Endothelial cell of umbilical vein (primary cell): ENCODE measurements at places on chromosomes 5 and 9.

- DNase-seq = peak; percentile 85
These were observed 60.1 kb downstream of the RGS3 start for GRCh38 chr9:113523421-113524141.

- no peak for DNase-seq
These were observed at the start of gene TMEM215 for GRCh38 chr9:32783168-32783891. Gene TMEM215, plus strand, starts transcription at chr9:32783540. Its CDS starts 644 bp downstream, at chr9:32784184.

- no peak for DNase-seq
These were observed 117.1 kb upstream of the WWC1 start for GRCh38 chr5:168174376-168174775.

DNA sequence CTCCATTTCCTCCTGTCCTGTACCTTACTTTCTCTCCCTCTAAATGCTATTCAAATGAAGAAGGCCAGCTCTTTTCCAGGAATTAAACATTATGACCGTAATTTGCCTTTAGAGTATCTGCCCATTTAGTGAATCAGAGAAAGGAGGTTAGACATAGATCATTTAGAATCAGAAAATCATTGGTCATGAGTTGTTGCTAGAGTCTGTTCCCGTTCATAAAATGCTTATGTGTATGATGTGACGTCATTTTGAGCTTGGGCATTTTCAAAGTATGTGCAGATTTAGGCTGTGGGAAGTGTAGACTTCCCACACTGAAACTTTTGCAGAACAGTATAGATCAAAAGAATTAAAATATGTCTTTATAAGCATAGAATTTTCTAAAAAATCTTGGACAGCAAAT, 163.0 kb downstream of the ALDH1A1 start:
- DNase-seq = no peak

- DNase-seq = no peak
These were observed 431.0 kb upstream of the CLINT1 start for GRCh38 chr5:158289967-158290366.

- DNase-seq = no peak
These were observed 206.7 kb downstream of the ARRDC3 start for GRCh38 chr5:91176288-91177016.

GRCh38 chr9:109742776-109743348, 37.1 kb upstream of the PALM2AKAP2 start:
- DNase-seq = no peak

DNA sequence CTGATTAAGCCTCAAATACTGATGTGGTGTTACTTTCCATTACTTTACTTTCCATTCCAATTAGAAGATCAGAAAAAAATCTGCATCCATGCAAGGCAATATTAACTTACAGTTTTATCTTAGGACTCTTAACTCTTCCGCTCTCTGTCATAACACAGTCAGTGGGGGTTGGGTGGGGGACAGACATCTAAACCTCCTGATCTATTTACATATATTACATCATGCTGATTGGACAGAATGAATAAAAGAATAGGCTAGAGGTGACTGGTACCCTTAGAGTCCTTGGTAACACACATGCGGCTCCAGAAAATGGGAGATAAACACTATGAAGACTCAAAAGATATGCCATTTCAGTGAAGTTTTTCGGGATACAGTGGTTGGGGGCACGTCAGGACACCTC, 27.6 kb downstream of the RAPGEF6 start:
- no peak for DNase-seq

DNA sequence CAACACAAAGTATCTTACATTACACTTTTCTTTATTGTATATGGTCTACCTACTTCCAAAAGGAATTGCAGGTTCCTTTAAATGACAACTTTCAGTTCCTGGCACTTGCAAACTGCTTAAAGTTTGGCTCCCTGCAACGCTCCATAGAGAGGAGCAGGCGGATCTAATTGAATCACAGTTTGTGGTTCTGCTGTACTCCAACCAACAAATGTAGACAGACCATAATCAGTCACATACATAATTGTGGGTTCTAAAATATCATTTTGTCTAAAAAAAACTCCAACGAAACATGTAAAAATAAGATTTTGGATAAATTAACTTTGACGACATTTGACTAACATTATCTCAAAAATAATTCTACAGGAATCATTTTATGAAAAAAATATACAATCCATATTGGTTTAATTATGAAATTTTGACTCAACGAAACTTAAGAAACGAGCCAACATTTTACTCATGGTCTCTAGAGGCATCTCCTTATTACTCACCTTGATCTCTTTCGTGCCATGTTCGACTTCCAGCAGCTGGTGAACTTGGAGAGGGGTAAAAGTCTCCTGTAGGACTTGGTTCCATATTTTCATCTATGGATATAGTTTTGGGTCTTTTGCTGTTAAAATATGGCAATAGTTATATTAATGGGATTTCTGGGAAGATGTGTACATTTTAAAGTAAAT, 167.6 kb downstream of the NFIB start:
- no peak for DNase-seq

DNA sequence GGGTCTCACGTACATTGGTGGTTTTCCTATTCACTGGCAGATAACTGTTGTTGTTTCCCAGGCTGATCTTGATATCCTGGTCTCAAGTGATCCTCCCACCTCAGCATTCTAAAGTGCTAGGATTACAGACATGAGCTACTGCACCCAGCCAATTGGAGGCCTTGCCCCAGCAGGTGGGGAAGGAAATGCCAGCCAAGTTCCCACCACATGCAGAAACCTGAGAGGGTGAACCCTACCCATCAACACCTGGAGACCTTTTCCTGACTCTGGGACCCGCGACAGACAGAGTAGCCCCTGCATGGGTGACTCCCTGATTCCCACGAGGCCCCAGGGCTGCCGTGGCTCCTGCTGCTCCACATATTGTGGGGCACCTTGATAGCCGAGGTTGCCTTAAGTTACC, 107.7 kb downstream of the GDA start:
- DNase-seq = no peak

DNA sequence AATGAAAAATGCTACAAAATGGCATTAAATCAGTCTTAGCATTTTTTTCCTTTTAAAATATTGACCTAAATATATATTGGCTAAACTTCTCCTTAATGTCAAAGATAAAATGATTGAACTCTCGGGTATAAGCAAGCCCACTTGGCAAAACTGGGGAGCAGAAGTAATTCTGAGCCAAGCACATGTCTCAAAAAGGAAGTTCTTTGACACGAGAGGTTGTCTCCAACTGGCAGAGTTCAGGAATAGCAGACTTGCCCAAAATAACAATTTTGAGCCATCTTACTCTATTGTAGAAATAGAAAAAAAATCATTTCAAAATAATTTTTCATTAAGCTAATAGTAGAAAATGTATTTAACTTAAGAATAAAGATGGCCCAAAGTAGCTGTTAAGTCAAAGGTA, 10.4 kb upstream of the MLLT3 start:
- DNase-seq = no peak

DNA sequence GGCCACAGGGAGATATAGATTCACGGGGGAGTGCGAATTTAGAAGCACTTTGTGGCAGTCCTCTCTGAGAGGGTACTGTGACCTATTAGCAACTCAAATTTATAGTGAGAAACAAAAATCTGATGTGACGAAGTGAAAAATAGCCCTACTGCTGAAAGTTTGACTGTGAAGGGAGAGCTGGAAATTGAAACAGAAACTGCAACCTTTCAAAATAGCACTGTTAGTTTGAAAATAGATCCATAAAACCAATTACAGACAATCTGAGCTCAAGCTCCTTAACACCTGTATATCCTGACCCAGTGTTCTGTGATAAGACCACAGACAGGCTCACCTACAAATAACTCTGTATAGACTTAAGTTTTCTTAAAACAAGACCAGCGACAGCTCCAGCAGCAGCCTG, 420.1 kb downstream of the IRX1 start:
- no peak for DNase-seq

GRCh38 chr9:91500509-91501014, 76.9 kb upstream of the NFIL3 start:
- peak; percentile 12 for DNase-seq

DNA sequence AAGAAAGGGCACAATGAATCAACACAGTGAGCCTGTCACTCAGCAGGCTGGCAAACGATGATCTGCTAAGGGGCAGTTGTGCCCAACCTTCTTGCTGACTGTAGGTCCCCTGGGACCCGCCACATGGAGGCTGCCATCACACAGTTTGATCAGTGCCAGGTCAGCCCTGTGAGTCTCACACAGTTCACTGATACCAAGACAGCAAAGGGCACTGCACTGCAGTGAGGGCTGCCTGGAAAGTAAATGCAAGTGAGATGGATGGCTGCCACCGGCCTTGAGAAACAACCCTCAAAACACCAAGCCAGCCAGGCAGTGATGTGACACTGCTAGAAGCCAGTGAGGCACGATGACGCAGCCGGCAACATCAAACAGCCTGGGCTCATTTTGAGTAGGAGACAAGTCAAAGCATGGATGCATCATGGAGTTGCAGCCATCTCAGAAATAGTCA, 30.3 kb downstream of the FOXD1 start:
- DNase-seq = no peak

- no peak for DNase-seq
These were observed 147.3 kb downstream of the CACNA1B start for GRCh38 chr9:138024831-138025291.

GRCh38 chr9:77751341-77752091, 103.4 kb upstream of the GNA14 start:
- peak; percentile 85 for DNase-seq

- no peak for DNase-seq
These were observed 622.7 kb upstream of the CDH18 start for GRCh38 chr5:20610681-20611080.

GRCh38 chr5:150402229-150402773, 10.4 kb downstream of the CD74 start:
- no peak for DNase-seq

GRCh38 chr5:4906786-4907185, 233.3 kb upstream of the ADAMTS16 start:
- no peak for DNase-seq

DNA sequence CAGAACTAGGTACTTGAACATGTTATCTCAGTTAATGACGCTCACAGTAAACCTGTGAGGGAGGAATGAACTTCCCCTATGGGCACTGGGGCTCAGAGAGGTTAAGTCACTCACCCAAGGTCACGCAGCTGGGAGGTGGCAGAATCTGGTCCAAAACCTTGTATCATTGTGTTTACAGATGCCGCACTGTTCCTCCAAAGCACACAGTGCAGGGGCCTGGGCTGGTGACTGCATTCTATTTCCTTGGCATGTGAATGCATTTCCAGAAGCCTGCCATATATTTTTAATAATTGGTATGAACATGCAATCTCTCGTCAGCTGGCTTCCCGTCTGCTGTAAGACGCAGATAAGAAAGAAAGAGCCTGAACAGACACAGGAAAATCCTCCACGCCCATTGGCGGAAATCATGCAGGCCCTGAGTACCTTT, 77.0 kb upstream of the TBC1D2 start:
- peak; percentile 88 for DNase-seq

DNA sequence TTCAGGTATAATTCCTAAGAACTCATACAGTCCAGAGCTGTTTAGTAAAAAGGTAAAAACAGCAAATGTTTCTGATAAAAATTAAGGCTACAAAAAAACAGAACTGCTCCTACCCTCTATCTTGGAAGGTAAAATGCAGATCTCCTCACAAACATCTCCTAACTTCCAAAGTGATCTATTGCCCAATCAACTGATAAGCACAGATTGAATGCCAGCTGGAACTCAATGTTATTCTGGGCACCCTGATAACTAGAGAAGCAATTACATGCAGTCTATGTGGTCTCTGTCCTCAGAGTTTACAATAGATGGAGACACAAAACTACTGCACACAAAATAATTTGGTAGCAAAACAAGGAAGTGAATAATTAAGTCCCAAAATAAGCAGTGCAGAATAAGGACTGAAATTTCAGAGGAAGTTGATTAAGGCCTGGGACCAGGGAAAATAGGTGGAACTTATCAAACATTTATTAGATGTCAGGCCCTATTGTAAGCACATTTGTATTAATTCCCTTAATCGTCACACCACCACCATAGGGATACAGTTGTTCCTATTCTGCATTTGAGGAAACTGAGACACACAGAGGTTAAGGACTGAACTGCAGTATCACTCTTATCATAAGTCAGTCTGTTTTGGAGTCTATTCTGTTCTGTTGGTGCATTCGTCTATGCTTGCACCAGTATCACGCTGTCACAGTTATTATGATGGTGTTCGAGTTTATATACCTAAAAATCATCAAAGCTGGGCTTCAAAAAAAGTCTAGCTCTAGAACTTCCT, 102.2 kb upstream of the TARS1 start:
- DNase-seq = peak; percentile 29

GRCh38 chr5:116071211-116071610, 13.6 kb upstream of the COMMD10 start:
- DNase-seq = no peak

DNA sequence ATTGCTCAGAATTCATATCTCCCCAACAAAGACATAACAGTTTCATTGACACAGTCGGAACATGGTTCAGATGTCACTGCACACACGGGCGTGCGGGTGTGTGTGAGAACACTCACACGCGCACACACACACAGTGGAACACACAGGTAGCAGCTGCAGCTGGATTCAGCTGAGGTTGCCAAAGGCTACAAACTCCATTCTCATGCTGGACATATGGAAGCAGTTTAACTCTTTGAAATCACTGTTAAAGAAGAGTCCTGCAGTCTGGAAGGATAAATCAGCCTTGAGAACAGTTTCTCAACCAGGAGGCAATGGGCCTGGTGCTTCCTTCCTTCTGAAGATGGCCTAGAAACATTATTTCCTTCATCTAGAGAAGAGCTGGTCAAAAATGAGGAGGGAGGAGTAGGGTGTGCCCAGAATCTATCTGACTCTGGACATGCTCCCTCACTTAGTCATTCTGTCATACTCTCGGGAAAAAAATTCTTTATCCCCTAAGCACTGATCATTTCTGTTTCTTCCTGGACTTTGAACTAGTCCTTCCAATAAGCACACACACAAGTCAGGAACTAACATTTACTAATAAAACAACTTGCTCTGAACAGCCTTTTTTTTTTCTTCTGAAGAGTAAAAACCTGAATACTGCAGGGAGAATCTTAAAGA, 160.6 kb downstream of the ZDHHC21 start:
- no peak for DNase-seq

DNA sequence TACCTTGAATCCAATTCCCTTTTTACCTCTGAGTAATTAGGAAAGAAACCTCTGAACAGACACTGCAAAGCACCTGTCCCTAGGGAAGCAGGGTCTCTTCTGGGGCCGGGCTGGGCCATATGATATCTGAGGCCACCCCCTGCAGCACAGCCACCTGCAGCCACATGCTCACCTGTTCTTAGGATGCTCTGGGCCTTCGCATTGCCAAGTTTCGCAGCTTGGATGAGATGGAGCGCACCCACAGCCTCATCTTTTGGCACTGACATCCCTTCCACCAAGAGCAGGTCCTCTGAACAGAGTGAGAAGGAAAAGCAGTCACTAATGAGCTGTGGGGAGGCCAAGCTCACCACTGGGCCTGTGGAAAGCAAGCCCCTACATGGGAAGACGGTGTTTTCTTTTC, 27.3 kb downstream of the CLTA start:
- DNase-seq = no peak

GRCh38 chr5:77935506-77936364, 159.6 kb upstream of the TBCA start:
- DNase-seq = no peak

GRCh38 chr5:1264211-1264610, 30.7 kb downstream of the TERT start:
- no peak for DNase-seq

GRCh38 chr9:80233102-80233843, 661.5 kb downstream of the TLE4 start:
- DNase-seq = no peak
